Globus pallidus (tissue), 1 donor: ENCODE measurements at places on chromosomes 3 and 15.

GRCh38 chr3:2947536-2947935 is 162.6 kb downstream of the IL5RA start:
- no peak for DNase-seq

DNA sequence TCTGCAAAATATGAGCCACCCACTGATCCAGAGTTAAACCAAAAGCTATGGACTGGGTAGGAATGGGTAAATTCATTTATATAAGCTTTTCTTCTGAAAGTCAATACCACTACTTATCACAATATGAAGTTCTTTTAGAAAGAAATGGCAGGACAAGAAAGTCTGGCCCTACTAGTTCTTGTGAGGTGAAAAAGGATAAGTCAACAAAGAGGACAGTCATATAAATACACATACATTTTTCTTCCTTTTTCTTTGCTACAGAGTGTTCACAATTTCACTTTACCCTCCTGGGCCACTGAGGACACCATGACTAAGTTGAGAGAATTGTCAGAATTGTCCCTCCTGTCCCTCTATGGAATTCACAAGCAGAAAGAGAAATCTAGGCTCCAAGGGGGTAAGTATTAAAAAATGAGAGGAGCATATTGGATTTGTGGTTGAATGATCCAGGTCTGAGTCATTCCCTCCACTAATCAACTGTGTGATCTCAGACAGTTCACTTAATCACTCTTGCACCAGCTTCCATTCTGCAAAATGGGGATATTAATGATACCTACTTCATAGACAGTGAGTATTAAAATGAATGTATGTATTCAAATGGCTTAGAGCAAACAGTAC is 27.6 kb downstream of the ACP3 start:
- DNase-seq: no peak

- peak; percentile 95 for DNase-seq
Observed at GRCh38 chr3:118987477-118987876, 47.2 kb downstream of the IGSF11 start.

DNA sequence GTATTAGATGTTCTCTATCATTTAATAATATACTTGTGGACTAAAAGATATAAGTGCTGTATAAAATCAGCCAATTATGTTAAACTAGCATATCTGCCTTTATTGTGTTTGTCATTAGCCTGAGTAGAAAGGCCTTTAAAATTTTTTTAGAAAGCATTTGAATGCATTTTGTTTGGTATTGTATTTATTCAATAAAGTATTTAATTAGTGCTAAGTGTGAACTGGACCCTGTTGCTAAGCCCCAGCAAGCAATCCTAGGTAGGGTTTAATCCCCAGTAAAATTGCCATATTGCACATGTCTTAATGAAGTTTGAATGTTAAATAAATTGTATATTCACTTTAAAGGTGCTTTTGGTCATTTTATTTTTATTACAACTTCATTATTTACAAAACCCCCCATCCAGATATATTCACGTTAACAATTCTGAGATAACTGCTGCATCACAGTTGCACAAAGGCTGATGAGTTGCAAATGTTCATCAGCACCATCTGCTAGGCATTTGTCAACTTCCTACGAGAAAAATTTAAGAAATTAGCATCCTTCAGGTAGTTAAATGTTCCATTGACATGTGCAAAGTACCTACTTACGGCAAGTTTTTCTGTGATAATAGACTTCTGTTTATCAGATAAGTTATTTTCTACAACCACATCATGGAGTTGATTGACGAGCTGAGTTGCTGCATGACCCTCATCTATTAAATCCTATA is 6.3 kb downstream of the EIF4A2 start:
- DNase-seq: no peak

DNA sequence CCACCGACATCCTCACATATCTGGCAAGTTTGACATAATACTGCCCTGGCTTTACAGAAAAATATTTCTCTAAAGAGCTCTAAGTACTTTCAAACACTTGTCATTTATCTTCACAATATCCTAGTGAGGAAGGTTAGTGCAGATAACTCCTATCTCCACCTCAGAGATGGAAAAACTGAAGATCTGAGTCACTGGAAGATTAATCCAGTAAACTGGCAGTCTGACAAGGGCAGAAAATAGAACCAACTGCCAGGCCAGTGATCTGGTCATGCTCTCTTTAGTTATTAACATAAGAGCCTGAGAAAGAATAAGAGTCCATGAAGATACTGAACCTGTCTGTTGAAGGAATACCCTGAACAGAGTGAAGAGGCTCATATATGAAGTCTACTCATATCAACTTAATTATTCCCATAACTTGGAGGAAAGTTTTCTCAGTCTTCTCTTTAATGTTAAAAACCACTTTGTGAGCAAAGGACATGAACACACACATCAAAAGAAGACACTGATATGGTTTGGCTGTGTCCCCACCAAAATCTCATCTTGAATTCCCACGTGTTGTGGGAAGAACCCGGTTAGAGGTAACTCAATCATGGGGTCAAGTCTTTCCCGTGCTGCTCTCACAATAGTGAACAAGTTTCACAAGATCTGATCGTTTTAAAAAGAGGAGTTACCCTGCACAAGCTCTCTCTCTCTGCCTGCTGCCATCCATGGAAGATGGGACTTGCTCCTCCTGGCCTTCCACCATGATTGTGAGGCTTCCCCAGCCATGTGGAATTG is 61.4 kb downstream of the GOLIM4 start:
- no peak for DNase-seq

GRCh38 chr3:17469954-17470353 is 272.5 kb downstream of the TBC1D5 start:
- DNase-seq: no peak
